GM23338 (cell line): ENCODE measurements at places on chromosomes 12 and 14.
A peak's percentile ranks its signal among the peaks of the same experiment; 100 is the strongest.

DNA sequence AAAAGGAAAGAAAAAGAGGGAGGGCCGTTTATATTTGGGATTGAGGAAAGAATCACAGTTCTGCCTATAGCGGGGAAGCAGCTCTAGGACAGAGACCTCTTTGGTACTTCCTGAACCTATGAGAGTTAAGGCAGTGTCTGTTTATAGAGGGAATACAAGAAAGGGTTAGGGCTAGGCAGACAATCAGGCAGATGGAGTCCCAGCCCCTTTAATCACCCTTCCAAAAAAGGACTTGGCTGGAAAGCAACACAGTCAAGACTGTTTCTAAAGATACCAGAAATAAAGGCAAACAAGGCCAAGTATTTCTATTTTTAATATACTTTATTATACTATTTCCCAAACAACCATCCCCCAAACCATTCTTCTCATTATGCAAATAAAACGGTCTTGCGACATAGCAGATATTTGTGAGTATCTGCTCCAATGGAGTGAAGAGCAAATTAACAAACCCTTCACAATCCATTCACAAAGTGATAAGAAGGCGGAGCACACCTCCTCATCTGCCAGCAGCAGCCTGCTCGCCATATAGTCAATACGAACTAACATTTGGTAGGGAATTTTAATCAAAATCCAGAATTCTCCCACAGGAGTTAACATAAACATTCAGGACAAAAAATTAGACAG lies 697 bp upstream of the GRIP1 start:
- DNase-seq, result no peak

- no peak for DNase-seq
These were observed 84.4 kb downstream of the ARF6 start for GRCh38 chr14:49977126-49977841.

GRCh38 chr12:13075118-13075480 lies 28.4 kb downstream of the GSG1 start:
- DNase-seq, result no peak

DNA sequence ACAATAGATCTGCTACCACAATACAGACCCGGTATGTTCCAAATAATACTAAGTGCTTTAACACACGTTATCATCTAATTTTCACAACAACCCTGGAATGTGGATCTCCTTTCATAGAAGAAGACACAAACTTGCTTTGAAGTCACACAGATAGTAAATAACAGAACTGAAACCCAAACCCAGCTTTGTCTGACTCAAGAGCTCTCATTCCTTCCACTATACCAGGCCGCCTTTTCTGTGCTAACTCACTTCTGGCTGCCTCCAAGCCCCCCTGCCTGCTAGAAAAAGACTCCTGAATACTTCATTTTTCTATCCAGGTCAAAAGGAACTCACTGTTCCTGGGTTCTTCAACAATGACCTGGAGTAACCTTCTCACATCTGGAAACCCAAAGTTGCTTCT lies 37.8 kb downstream of the PRPF40B start:
- no peak for DNase-seq

GRCh38 chr12:96194576-96194889 lies 358 bp downstream of the ELK3 start:
- no peak for DNase-seq

GRCh38 chr12:109014984-109015765 lies 5.7 kb downstream of the SVOP start:
- DNase-seq, result no peak

DNA sequence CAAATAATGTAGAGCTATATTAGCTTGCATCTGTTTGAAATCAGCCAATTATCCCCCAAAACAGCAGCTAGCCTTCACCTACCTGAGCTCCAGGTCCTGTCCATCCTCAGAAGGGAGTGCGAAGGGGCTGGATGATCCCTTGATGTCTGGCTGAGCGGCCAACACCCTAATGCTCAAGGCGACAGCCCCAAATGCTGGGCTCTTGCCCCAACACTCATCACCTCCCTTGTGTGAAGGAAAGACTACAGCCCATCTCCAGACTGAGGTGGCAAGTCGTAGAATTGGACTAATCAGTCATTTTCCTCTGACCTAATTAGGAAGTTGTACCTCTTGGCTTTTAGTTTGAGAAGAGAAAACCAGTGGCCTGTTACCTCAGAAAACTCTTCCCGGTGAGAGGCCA lies 16.3 kb upstream of the MDM1 start:
- no peak for DNase-seq

GRCh38 chr12:69608114-69608513 lies 2.6 kb downstream of the LRRC10 start:
- DNase-seq, result no peak

DNA sequence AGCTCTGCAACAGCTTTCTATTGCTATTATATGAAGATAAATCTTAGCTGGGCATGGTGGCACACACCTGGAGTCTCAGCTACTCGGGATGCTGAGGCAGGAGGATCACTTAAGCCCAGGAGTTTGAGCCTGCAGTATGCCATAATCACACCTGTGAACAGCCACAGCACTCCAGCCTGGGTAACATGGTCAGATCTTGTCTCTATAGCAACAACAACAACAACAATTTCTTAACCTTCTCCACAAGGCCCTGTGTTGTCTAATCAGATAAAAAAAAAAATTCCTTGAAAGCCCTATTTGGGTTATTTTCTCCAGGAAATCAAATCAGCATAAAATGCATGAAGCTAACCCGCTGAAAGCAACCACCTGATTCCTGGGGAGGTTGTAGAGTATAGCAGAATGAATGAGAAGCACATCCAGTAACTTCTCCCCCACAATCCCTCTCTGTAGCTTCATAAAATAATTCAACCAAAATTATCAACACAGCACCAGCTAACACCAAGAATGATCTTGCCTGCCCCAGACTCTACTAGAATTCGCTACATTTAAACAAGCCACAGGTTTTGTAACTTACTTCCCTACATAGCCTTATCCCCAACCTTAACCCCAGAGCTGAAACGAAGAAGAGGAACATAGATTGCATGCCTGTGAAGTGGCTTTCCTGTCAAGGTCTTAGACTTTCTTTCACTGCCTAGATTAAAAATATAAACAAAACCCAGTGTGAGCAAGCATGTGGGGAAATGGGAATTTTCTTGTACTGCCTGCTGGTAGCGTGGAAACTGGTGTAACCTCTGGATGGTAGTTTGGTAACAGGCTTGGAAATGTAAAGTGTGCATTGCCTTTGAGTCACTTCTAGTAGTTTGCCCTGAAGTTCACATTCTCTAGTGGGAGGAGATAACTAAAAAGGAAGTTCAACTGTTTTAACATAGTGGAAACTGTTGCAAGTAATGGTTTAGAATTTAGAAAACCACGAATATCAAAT lies 6.0 kb upstream of the STK38L start:
- DNase-seq, result no peak

DNA sequence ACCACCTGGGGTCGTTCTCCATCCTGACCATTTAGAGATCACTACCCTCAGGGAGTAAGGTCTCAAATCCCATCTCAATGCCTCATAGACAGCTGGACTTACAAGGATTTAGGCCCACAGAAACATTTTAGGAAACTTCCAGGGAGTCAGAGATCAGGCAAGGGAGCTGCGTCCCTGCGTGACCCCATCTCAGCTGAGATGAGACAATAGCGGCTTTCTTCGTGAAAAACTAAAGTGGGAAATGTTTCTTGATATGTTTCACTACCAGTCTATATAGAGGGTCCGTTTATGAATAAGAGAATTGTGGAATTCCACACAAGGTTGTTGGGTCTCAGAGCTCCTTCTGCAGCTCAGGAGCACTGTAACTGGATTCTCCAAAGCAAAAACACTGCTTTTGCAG lies 105.1 kb downstream of the VCPKMT start:
- no peak for DNase-seq

DNA sequence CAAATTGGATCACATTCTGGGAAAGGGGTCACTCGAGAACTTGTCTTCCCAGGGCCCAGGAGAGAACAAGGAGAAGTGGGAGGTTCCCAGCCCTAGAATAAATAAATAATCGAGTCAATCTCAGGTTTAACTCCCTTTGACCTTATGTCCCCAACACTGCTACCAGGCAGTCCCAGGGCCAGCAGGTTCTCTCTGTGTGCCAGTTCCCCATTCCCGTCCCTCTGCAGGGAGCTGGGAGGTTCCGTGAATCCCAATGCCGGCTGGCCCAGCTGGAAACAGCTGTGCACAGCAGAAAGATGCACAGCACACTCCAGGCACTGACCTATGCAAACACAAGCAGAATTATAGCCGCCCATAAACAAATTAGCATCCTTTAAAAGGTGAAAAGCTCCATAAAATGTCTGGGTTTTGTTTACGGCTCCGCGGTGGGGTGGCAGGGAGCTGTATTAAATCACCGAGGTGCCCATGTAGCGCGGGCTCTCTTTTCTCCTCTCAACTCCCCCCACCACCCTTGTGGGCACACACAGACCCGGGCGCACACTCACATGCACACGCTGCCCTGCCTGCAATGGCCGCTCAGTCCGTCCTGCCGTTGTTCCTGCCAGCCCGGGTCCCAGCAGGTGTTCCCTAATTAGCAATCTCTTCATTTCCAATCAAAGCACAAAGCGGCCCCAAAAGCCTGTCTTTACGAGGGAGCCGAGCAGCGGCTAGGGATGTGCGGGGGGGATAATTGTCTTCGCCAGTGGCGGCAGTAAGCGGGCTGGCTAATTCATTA lies 46.6 kb upstream of the ESRRB start:
- peak; percentile 82 for DNase-seq

DNA sequence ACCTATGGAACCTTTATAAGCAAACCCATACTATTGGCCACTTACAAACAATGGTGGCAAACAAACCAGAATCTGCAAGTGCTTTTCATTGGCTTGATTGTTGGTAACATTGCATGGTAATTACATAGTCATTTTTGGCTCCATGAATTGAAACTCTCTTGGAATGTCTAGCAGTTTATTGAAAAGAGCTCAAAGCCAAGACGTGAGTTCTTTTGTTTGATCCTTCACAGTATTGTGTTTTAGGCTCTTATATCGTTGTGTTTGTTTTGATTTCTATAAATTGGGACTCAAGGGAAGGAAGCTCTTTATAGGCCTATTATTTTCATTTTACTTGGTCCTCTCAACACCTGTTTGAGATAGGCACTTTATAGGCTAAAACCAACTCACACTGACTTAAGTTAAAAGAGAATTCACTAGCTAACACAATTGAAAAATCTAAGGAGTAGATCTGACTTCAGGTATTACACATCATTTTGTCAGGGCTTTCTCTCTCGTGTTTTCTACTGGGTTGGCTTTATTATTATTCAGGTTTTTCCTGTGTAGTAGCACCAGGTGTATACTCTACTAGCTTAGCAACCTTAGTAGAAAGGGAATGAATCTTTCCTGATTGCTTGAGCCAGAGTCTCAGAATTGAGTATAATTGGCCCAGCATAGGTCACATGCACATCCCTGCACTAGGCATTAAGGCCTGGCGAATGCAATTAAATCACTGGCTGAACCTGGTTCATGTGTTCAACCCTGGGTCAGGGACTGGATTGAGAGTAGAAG lies 341.4 kb downstream of the RAD51B start:
- DNase-seq, result no peak

- DNase-seq, result no peak
These were observed 56.9 kb downstream of the ADGRD1 start for GRCh38 chr12:131010396-131011131.

- no peak for DNase-seq
These were observed 5.7 kb downstream of the FNTB start for GRCh38 chr14:64992328-64992885.

- DNase-seq, result peak; percentile 41
These were observed 51.8 kb downstream of the PRIMA1 start for GRCh38 chr14:93736378-93737014.

GRCh38 chr12:25365340-25365730 lies 114.6 kb upstream of the KRAS start:
- no peak for DNase-seq

GRCh38 chr12:20523658-20524057 lies 155.3 kb downstream of the PDE3A start:
- no peak for DNase-seq

- DNase-seq, result peak; percentile 82
These were observed 874 bp downstream of the CDC42BPB start for GRCh38 chr14:103056322-103057027.

- DNase-seq, result peak; percentile 98
These were observed at the start of gene PCNX4 for GRCh38 chr14:60091550-60092525. PCNX4 (plus strand) TSS chr14:60091923; CDS start chr14:60107639, 15,716 bp downstream.

DNA sequence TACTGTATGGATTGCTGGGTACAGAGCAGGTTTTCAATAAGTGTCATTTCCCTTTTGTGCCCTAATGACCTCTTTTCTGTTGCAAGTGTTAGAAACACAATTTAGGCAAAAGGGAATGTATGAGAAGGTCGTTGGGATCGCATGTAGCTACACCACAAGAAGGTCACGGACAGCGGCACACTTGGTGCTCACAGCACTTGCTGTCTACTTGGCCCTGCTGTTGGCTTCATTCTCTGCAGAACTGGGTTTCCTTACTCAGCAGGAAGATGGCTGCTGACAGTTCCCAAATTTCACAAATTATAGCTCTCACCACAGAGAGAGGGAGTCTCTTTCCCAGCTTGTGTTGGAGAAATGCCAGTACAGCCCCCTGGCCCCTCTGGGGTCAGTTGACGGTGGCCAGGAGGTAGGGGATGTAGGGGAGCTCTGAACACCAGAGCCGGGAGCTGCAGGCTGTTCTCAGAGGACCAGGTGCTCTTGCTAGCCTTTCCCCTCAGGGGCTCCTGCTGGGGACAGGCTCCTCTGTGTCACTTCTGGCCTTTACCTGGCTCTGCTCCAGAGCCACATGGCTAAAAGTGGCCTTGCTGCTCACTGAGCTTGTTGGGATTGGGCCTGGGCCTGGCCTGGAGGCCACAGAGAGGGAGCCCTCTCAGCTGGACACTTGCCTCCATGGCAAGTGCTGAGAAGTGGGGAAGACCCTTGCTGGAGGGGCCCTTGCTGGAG lies 50.9 kb upstream of the BCL7A start:
- DNase-seq, result no peak

DNA sequence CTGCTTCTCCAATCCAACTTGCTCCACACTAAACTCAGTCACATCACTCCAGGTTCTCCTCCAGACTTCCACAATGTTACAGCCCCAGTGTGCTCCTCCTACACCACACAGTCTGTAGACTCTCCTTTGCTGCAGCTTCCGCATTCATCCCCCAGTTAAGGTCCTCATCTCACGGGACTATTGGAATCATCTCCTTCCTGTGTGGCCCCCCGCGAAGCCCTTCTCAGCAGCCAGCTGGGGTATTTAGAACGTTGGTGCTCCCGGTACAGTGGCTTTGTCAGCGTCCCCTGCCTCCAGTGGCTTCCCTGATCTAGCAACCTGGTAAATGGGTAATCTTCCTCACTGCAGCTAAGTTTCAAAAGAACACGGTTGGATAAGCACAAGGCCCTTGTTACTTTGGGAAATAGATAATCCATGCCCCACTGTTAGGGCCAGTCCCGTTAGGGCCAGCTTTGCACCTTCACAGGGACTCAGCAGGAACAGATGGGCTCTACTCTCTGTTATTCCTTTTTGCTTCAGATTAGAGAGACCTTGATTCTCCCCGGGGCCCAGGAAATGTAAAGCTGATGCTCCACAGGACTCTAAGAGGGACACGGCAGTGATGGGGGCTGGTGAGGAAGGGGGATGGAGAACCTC lies 823 bp upstream of the TSPAN11 start:
- DNase-seq, result no peak

DNA sequence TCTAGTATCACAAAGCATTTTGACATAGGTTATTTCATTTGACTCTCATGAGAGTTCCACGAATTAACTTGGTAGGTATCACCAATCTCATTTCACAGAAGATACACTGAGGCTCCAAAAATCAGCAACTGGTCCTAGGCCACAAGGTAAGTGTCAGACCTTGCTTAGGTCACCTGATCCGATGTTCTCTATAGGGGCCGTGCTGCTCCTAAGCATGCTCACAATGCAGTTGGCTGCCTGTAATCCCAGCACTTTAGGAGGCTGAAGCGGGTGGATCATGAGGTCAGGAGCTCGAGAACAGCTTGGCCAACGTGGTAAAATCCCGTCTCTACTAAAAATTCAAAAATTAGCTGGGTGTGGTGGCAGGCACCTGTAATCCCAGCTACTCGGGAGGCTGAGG lies 78.7 kb upstream of the FOXN3 start:
- DNase-seq, result no peak
